Bone marrow (tissue), 2 donors: ENCODE measurements at places on chromosomes 11 and 22.

GRCh38 chr11:123306531-123306930 is 111.5 kb upstream of the CLMP start:
- DNase-seq, result no peak

- no peak for DNase-seq
Measured at GRCh38 chr11:104531894-104532293, 366.4 kb downstream of the CASP12 start.

GRCh38 chr11:30823119-30823518 is 237.0 kb upstream of the MPPED2 start:
- no peak for DNase-seq

- DNase-seq, result no peak
Measured at GRCh38 chr11:976431-977160, 50.9 kb downstream of the AP2A2 start.

- no peak for DNase-seq
Measured at GRCh38 chr11:79627281-79627680, 186.5 kb upstream of the TENM4 start.

DNA sequence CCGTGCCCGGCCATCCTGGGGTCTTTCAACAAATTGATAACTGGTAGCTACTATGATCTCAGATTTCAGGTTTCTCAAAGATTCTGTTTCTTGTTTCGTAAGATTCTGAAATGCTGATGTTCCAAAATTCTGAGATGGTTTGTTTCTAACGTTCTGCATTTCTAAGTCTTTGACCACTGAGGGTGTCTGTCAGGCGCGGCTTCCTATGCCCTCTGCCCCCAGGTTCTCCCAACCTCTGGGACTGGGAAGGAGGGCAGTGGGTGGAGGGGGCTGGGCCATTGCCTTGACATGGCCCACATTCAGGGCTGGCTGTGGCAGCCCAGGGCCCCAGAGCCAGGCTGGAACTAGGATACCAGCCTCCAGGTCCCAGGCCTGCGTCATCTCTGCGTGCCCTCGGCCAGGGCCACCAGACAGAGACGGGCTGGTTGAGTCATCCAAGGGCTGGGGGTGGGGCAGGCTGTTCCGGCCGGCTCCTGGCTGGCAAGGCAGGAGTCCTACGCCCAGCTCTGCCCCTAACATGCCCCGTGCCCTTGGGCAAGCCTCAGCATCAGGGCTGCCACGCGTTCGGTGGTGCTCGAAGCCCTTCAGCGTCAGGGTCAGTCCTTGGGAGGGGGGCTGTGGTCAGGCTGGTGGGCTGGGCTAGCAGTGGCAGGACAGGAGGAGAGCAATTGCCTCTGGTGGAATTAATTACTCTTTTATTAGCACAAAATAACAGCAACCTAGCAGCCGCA is 5.2 kb downstream of the TMEM134 start:
- DNase-seq, result no peak

GRCh38 chr11:82858133-82858532 is 42.1 kb downstream of the PRCP start:
- DNase-seq, result no peak

- no peak for DNase-seq
Measured at GRCh38 chr11:10004526-10005113, 289.4 kb downstream of the SBF2 start.

GRCh38 chr22:37428649-37429586 is 1.6 kb upstream of the ELFN2 start:
- DNase-seq, result peak; percentile 59
